A673 (cell line): ENCODE measurements at places on chromosomes 2 and 18. TPM values are rescaled to one million over a fixed set of nuclear protein-coding genes. Genes with fewer than 3 reads are reported as not detected.

The RPRM gene
- not detected in 2 replicates for total RNA-seq

- no peak for DNase-seq
- H3K27ac ChIP-seq, result no peak overlapping the region
- H3K4me3 ChIP-seq, result no peak overlapping the region
- no peaks in the 10 kb centered on the region for H3K27me3 ChIP-seq
- H3K36me3 ChIP-seq, result peaks cover 15% of the 10 kb centered on the region
- H3K4me1 ChIP-seq, result peaks cover 4% of the 10 kb centered on the region
Measured at GRCh38 chr2:24566630-24567029, 75.6 kb downstream of the NCOA1 start.

The C2orf66 gene
- total RNA-seq, result 0.28 TPM in 1 of 2 replicates, not detected in the other

GRCh38 chr2:126655051-126655450, 907 bp upstream of the GYPC start:
- H3K4me3 ChIP-seq, result no peak overlapping the region
- H3K36me3 ChIP-seq, result no peaks in the 10 kb centered on the region
- H3K4me1 ChIP-seq, result peaks cover 25% of the 10 kb centered on the region
- H3K27ac ChIP-seq, result no peak overlapping the region
- DNase-seq, result no peak

DNA sequence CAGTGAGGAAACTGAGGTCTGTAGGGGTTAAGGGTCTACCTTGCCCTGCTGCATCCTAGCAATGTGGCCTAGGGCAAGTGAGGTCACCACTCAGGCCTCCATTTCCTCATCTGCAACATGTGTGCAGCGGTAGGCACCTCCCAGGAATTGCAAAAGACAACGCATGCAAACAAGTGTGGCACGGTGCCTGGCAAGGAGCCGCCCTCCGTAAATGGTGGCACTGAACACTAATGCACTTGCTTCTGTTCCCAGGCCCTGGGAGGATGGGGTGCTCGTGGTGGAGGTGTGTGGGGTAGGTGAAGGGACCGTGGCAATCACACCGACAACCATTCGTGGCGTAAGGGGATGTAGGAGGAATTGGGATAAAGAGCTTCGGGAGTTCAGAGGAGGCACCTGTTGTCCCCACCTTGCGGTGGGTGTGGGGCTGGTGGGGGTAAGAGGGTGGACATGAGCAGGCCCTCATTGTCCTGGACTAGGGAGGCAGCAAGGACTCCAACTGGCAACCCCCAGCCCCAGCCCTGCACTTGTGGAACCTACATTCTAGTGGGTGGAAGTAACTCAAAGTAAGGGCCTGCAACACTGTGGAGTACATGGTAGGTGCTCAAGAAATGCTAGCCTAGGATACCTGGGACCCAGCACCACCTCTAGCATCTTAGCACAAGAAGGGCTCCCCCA, 26.0 kb downstream of the ATOH8 start:
- no peaks in the 10 kb centered on the region for H3K27me3 ChIP-seq
- no peak for DNase-seq
- no peak overlapping the region for H3K27ac ChIP-seq
- no peaks in the 10 kb centered on the region for H3K4me1 ChIP-seq
- H3K4me3 ChIP-seq, result no peak overlapping the region

DNA sequence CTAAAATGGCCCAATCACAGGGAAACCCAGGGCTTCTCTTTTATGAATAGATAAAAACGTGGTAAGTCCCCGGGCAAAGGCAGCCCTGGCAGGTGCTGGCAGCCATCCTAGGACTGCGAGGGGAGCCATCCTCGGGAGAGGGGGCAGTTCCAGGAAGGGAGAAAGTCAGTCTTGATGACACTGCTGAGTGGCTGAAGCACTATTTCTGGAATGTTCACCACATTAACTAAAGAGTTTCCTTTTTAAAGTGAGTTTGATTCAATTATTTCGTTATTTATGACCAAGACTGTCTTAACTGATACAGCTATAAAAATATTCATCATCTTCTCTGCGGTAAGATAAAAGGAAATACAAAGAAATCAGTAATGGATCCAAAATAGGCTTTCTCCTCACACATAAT, 20.4 kb downstream of the TTR start:
- H3K27me3 ChIP-seq, result no peaks in the 10 kb centered on the region
- no peak for DNase-seq
- no peak overlapping the region for H3K27ac ChIP-seq
- no peak overlapping the region for H3K4me3 ChIP-seq
- no peaks in the 10 kb centered on the region for H3K4me1 ChIP-seq

DNA sequence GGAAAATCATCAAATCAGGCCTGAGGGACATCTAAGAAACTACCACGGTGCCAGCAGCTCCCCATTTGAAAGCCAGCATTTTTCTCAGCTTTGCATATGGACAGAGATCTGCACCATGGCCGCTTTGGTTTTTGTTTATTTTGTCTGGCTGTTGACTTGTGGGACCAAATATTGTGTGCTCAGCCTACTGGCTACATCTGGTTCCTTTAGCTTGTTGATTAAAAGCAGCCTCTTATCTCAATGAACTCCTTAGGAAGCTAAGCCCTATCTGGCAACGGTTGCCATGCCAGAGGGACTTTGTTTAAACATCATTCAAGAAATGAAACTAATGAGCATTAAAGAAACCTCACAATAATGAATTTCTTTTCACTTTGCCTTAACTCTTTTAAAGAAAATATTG, 32.4 kb upstream of the CCDC150 start:
- DNase-seq, result no peak
- no peaks in the 10 kb centered on the region for H3K4me1 ChIP-seq
- H3K4me3 ChIP-seq, result no peak overlapping the region

The RGPD4 gene
- not detected in 2 replicates for total RNA-seq

GRCh38 chr2:3178578-3179031, 199.0 kb downstream of the EIPR1 start:
- H3K27ac ChIP-seq, result no peak overlapping the region
- no peak overlapping the region for H3K4me3 ChIP-seq
- no peaks in the 10 kb centered on the region for H3K27me3 ChIP-seq
- peaks cover 9% of the 10 kb centered on the region for H3K4me1 ChIP-seq
- no peaks in the 10 kb centered on the region for H3K36me3 ChIP-seq

The NT5DC4 gene
- not detected in 2 replicates for total RNA-seq

The OR6B2 gene
- not detected in 2 replicates for total RNA-seq

GRCh38 chr18:72910045-72910444, 42.3 kb upstream of the NETO1 start:
- H3K4me1 ChIP-seq, result no peaks in the 10 kb centered on the region
- no peak overlapping the region for H3K27ac ChIP-seq
- no peak for DNase-seq
- no peak overlapping the region for H3K4me3 ChIP-seq
- H3K27me3 ChIP-seq, result no peaks in the 10 kb centered on the region

GRCh38 chr2:218873359-218874194, 7.1 kb upstream of the WNT10A start:
- H3K27me3 ChIP-seq, result peaks cover 75% of the 10 kb centered on the region
- H3K4me3 ChIP-seq, result no peak overlapping the region
- H3K36me3 ChIP-seq, result no peaks in the 10 kb centered on the region
- H3K4me1 ChIP-seq, result no peaks in the 10 kb centered on the region
- no peak for DNase-seq

GRCh38 chr2:121014876-121015275, 270.1 kb downstream of the TFCP2L1 start:
- no peak for DNase-seq
- no peaks in the 10 kb centered on the region for H3K27me3 ChIP-seq
- H3K36me3 ChIP-seq, result no peaks in the 10 kb centered on the region
- H3K4me3 ChIP-seq, result no peak overlapping the region
- no peak overlapping the region for H3K27ac ChIP-seq

The MYCN gene
- total RNA-seq, result 2.8 and 3.4 TPM in 2 replicates

DNA sequence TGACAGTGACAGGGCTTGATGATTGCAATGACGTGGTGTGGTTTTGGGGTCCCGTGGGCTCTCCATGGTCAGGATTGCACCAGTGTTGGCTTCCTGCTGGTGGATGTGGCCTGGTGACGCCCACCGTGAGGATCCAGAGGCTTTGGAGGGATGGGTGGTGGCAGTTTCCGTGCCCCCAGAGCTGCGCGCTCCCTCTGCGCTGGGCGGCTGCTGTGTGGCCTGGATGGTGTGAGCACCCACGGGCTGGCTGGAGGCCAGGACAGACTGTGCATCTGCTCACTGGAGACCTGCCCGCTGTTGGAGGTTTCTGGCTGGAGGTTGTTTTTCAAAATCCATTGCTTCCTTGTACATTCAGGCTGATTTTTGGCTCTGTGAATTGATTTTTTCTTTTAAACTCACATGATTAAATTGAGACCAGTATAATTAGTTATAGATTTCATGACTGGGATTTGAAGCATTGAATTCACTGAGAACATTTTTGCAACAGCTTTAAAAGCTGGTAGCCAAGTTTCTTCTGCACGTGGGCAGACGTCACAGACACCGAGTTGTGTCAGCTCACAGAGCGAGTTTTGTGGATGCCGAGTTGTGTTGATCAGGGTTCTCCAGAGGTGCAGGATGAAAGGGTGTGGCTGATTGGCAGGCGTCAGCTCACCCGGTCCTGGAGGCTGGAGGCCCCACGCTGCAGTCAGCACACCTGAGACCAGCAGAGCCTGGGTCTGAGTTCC, 72.7 kb downstream of the KCNG2 start:
- H3K4me1 ChIP-seq, result no peaks in the 10 kb centered on the region
- no peaks in the 10 kb centered on the region for H3K36me3 ChIP-seq
- H3K27me3 ChIP-seq, result no peaks in the 10 kb centered on the region
- no peak overlapping the region for H3K27ac ChIP-seq
- H3K4me3 ChIP-seq, result no peak overlapping the region

GRCh38 chr2:241619597-241620418, 17.1 kb downstream of the THAP4 start:
- H3K36me3 ChIP-seq, result peaks cover 5% of the 10 kb centered on the region
- H3K27me3 ChIP-seq, result no peaks in the 10 kb centered on the region
- no peak for DNase-seq
- no peak overlapping the region for H3K27ac ChIP-seq
- no peak overlapping the region for H3K4me3 ChIP-seq
- peaks cover 20% of the 10 kb centered on the region for H3K4me1 ChIP-seq

- no peaks in the 10 kb centered on the region for H3K36me3 ChIP-seq
- no peaks in the 10 kb centered on the region for H3K4me1 ChIP-seq
- no peaks in the 10 kb centered on the region for H3K27me3 ChIP-seq
- no peak overlapping the region for H3K27ac ChIP-seq
Measured at GRCh38 chr2:144554492-144555210, 34.7 kb upstream of the ZEB2 start.

GRCh38 chr2:6602471-6602870, 263.2 kb downstream of the CMPK2 start:
- H3K36me3 ChIP-seq, result no peaks in the 10 kb centered on the region
- no peak overlapping the region for H3K4me3 ChIP-seq
- no peak for DNase-seq
- H3K4me1 ChIP-seq, result peaks cover 19% of the 10 kb centered on the region
- H3K27me3 ChIP-seq, result no peaks in the 10 kb centered on the region

DNA sequence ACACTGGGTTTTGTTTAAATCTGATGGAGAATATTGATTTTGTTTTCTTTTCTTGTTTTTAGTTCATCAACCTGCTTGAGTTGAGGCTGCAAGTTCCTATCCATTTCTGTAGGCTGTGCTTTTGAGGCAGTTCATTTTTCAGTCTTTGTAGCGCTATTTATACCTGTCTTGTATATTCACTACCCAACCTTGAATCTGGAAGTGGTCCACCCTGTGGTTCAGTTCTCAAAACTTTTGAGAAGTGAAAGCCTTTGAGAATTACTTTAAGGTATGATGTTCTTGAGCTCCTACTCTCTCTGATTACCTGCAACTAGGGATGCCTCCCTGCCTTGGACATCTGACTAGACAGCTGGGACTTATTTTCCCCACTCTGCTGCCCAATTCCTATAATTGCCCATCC, 53.5 kb upstream of the KCNE4 start:
- no peaks in the 10 kb centered on the region for H3K27me3 ChIP-seq
- H3K4me3 ChIP-seq, result no peak overlapping the region
- no peak for DNase-seq
- peaks cover 17% of the 10 kb centered on the region for H3K4me1 ChIP-seq
- no peaks in the 10 kb centered on the region for H3K36me3 ChIP-seq

DNA sequence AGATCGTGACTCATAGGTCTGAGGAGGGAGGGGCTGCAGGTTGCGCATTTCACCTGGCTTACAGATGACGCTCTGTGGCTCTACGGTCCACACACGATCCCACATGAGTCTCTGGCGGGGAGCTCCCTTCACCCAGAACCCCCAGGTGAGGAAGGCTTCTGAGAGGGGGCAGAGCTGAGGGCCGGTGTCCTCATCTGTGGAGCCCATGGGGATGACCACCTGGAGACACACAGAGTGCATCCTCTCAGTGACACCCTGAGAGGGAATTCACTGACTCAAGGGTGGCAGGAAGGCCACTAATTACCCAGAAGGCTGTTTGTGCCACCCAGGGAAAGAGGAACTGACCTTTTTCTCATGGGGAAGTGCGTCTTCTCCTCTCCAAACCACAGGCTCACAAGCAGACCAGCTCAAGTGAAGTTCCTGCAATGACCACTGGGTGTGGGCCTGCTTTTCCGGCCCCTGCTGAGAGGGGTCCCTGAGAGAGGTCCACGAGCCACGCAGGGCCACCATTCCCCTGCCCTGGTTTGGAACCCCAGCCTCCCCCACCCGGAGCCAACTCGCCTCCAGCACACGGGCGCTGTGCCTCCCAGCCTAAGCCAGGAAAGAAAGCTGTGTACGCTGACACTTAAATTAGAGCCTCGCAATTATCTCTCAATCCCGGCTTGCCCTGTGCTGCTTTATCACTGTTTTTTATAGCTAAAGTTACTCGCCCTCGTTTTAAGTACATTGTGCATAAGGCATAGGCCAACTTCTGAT, 114.1 kb downstream of the BCL11A start:
- H3K4me3 ChIP-seq, result no peak overlapping the region
- H3K27ac ChIP-seq, result no peak overlapping the region
- H3K27me3 ChIP-seq, result peaks cover 9% of the 10 kb centered on the region
- H3K36me3 ChIP-seq, result no peaks in the 10 kb centered on the region
- no peaks in the 10 kb centered on the region for H3K4me1 ChIP-seq

DNA sequence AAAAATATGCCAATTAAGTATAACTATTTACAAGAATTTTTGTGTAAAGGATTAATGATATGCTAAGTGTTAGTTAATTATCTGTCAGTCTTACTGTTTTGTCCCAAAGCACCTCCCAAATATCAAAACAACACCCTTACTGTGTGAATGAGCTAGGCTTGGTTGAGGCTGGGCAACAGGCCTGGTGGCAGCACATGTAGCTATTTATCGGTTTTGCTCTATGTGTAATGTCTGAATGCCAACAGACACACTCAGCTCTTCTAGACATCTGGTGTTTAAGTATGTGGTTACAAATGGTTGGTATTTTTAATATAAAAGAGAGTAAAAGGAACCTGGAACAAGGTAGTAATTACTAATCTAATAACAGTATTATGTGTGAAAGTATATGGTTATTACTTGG, 175.3 kb downstream of the RAB3GAP1 start:
- H3K27me3 ChIP-seq, result no peaks in the 10 kb centered on the region
- H3K4me1 ChIP-seq, result no peaks in the 10 kb centered on the region
- no peaks in the 10 kb centered on the region for H3K36me3 ChIP-seq
- H3K27ac ChIP-seq, result no peak overlapping the region
- H3K4me3 ChIP-seq, result no peak overlapping the region
- DNase-seq, result no peak

- H3K27ac ChIP-seq, result no peak overlapping the region
- H3K36me3 ChIP-seq, result no peaks in the 10 kb centered on the region
- no peak overlapping the region for H3K4me3 ChIP-seq
- H3K27me3 ChIP-seq, result no peaks in the 10 kb centered on the region
- H3K4me1 ChIP-seq, result no peaks in the 10 kb centered on the region
- no peak for DNase-seq
Measured at GRCh38 chr18:48663096-48663930, 124.5 kb downstream of the CTIF start.

GRCh38 chr2:3229221-3229620, 148.4 kb downstream of the EIPR1 start:
- no peak overlapping the region for H3K27ac ChIP-seq
- H3K36me3 ChIP-seq, result no peaks in the 10 kb centered on the region
- H3K27me3 ChIP-seq, result no peaks in the 10 kb centered on the region
- no peak overlapping the region for H3K4me3 ChIP-seq
